Activated naive CD8-positive, alpha-beta T cell treated with anti-CD3 and anti-CD28 coated beads for 36 hours (primary cell): ENCODE measurements at places on chromosomes 1 and 21.

- DNase-seq, result no peak
Measured at GRCh38 chr1:91827087-91827458, 58.9 kb downstream of the TGFBR3 start.

DNA sequence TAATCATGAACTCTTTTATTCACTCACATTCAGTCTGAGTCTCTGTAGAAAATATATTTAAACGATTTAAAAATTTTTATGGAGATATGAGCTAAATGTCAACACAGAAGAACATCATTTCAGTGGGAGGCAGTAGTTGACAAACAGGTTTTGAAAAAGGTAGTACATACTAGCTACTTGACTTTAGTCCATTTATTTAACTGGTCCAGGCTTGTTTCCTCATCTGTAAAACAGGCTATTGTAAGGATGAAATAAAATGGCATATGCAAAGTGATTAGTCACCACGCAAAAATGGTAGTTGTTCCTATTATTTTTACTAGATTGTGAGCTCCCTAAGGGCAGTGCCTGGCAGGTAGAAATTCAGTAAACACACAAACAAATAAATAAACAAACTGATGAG is 75.2 kb downstream of the NTPCR start:
- DNase-seq, result no peak

GRCh38 chr1:17027403-17027802 is 15.7 kb upstream of the ATP13A2 start:
- no peak for DNase-seq

GRCh38 chr1:181044449-181044966 is 10.7 kb downstream of the MR1 start:
- DNase-seq, result peak; percentile 75

GRCh38 chr1:205230982-205231381 is 3.2 kb downstream of the TMCC2 start:
- no peak for DNase-seq

DNA sequence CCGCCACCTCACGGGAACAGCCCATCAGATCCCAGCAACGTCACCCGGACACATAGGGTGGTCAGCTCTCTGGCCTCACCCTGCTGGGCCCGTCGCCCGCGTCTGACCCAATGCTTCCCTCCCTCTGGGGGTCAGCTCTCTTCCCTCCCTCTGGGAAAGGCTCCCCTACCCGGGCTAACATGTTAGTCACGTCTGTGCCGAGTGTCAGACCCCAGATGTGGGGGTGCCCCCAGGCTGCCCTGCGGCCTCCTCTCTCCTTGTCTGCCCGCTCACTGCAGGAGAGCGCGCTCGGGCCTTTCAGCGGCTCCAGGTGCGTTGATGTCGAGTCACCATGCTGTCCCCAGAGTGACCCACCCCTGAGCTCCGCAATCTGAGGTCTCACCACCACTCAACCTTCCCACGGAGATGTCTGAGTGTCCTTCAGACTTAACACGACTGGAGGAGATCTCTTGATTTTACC is 34.3 kb downstream of the SLC37A1 start:
- DNase-seq, result no peak

- no peak for DNase-seq
Measured at GRCh38 chr1:42658877-42659337, 684 bp downstream of the PPIH start.

DNA sequence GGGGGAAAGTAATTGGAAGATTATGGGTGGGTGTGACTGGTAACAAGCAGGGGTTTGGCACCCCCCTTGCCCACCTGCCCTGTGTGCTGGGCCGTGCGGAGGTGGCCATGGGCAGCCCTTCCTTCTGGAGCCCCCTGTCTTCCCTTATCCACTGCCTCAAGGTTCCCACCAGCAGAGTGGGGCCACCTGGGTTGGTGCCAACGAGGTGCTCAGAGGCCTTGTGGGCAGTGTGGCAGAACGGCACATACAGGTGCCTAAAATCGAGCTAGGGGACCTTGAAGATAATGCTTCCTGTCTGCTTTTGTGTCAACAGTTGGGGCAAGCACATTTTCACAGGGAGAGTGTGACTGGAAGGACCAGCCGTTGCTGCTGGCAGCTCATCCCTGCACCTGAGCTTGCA is 161.8 kb downstream of the PCBP3 start:
- DNase-seq, result no peak

GRCh38 chr1:36106269-36106668 is 17.6 kb downstream of the ADPRS start:
- no peak for DNase-seq

DNA sequence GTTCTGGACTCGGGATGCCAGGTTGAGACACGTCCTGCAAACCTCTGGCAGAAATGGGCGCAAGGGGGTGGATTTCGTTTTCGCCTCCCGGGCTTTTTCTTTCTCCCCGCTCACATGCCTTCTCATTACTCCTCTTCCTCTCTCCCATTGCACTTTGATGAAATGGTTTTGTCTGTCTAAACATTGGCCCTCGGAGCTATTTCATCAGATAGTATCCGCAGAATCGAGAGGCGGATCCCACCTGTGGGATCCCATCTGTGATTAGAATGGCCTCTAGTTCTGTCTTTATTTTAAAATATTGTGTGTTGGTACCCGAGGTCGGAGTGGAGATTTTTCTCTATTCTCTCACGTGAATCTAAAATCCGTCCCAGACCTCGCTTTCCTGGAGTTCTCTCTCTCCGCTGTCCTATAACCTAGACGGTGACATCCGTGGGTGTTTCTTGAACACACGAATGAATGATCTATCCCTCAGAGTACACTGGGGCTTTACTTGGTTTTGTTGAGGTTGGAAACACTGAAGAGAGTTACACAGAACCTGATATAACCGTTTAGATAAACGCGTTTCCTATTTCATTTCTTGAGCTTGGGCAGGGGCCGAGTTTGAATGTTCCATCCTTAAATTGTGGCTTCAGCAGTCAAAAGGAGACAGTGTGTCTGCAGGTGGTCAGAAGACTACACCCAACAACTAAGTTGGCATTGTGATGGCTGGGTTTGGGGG is 2.0 kb downstream of the EDARADD start:
- DNase-seq, result no peak

- no peak for DNase-seq
Measured at GRCh38 chr1:205974712-205975111, 28.5 kb downstream of the RAB7B start.

- no peak for DNase-seq
Measured at GRCh38 chr1:200337831-200338230, 72.0 kb downstream of the ZNF281 start.
